ENCODE measurements at places on chromosomes 2 and 18. TPM values are rescaled to one million over a fixed set of nuclear protein-coding genes. Genes with fewer than 3 reads are reported as not detected.

The HOXD9 gene
- total RNA-seq: not detected

The UGGT1 gene
- total RNA-seq: 33.0 TPM

The UGT1A10 gene
- total RNA-seq: 0.45 TPM

The FHOD3 gene
- 0.40 TPM for total RNA-seq

The CAPN13 gene
- 0.08 TPM for total RNA-seq

The ABCG5 gene
- 57.0 TPM for total RNA-seq

The DARS1 gene
- 19.9 TPM for total RNA-seq

The CRYBA2 gene
- not detected for total RNA-seq

The NMUR1 gene
- total RNA-seq: 0.30 TPM

The SP140L gene
- 6.1 TPM for total RNA-seq

The ZC3H6 gene
- total RNA-seq: 3.7 TPM

The GAD1 gene
- total RNA-seq: not detected

The UGT1A8 gene
- total RNA-seq: 0.13 TPM

The PTPRN gene
- total RNA-seq: not detected

The DLGAP1 gene
- 0.48 TPM for total RNA-seq

The PJVK gene
- total RNA-seq: 1.8 TPM

The PHOSPHO2 gene
- total RNA-seq: 2.1 TPM

The G6PC2 gene
- total RNA-seq: not detected

The TRIM43 gene
- total RNA-seq: not detected

The NOSTRIN gene
- 3.5 TPM for total RNA-seq

The SRD5A2 gene
- total RNA-seq: 7.6 TPM

The SLC38A11 gene
- 2.2 TPM for total RNA-seq

The COLEC12 gene
- total RNA-seq: 0.08 TPM

The CDK15 gene
- 0.13 TPM for total RNA-seq

The ASB18 gene
- not detected for total RNA-seq

The MAB21L4 gene
- total RNA-seq: 19.3 TPM

The CRYGD gene
- not detected for total RNA-seq

The BCL2L11 gene
- total RNA-seq: 9.1 TPM

The CSRNP3 gene
- 2.6 TPM for total RNA-seq

The CNOT9 gene
- total RNA-seq: 14.1 TPM

The PTH2R gene
- total RNA-seq: 0.18 TPM

The GALNT13 gene
- total RNA-seq: not detected

The SLC14A1 gene
- total RNA-seq: 0.96 TPM

The SEPTIN10 gene
- total RNA-seq: 36.3 TPM

The UGT1A5 gene
- 4.6 TPM for total RNA-seq

The CNDP1 gene
- 66.3 TPM for total RNA-seq

The PTPN4 gene
- total RNA-seq: 22.4 TPM

The PDCD1 gene
- 0.18 TPM for total RNA-seq

The ESPNL gene
- total RNA-seq: 1.7 TPM

The DSG1 gene
- total RNA-seq: 2.5 TPM

The ZNF385B gene
- 8.3 TPM for total RNA-seq

The CCDC141 gene
- total RNA-seq: 0.38 TPM

The AQP12A gene
- total RNA-seq: not detected

The IL1RL2 gene
- total RNA-seq: 2.5 TPM

The KLHL41 gene
- 0.18 TPM for total RNA-seq

The SATB2 gene
- 5.8 TPM for total RNA-seq

Data from left lobe of liver (tissue), 2 donors.